ENCODE measurements at places on chromosomes 2 and 18.

- no peak for DNase-seq
These were observed 97.9 kb downstream of the USP40 start for GRCh38 chr2:233468741-233469110.

DNA sequence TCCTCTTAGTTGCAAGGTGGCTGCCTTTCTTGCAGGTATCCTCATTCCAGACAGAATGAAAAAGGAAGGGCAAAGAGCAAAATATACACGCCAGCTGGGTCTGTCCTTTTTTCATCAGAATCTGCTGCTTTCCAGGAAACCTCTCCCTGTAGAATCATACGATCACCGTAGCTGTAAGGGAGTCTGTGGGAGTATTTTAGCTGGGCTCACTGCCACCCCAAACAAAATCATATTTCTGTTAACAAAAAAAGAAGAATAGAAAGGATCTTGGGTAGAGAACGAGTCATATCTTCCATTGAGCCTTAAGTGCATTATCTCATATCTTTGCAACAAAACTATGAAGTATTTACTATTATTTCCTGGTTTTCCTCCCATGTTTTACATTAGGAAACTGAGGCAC lies 15.0 kb upstream of the TANC1 start:
- DNase-seq: no peak

DNA sequence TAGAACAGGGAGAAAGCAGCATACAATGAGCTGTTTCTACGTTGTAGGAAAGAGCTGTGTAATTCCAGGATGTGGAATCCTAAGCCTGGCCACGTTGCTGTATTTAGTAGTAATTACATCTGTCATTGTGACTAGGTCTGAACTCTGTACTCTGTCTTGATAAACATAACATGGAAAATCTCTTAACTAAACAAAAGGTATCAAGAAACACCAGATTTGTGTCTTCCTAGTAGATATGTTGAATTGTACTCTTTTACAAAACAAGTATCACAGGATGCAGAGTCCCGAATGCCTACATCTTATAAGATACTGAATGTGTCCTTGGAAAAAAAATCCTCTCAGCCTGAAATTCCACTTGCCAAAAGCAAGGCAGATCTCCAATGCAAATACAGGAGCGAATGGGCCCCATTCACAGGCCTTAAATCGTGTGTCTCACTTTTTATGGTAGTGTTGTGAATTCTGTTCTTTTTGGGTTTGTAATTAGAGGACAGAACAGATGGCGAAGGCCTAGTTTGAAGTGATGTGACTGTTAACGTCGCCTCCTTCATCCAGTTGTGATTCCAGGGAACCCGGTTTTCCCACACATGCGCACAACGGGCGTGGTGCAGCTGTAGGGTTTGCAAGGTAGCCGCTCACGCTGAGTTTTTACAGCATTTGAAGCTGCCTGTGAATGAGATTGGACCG lies 246.5 kb downstream of the GBX2 start:
- no peak for DNase-seq

DNA sequence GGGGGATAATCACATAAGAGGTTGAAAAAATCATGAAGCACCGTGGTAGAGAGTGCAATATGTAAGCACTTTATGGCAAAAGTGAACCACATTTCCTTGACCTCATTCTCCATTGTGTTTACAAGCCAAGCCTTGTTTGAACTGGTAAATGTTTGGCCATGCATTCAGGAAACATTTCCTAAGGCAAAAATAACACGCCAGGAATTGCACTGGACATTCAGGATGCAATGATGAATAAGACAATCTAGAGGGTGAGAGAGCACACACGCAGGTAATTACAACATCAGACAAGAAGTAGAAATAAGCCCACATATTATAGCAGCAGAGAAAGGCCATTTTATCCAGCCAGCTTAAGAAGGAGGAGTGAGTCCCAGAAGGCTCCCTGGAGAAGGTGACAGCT lies 218.0 kb upstream of the OSR1 start:
- no peak for DNase-seq

- DNase-seq: no peak
These were observed 38.5 kb downstream of the ANKRD12 start for GRCh38 chr18:9175115-9175514.

GRCh38 chr2:149167941-149168340 lies 129.4 kb downstream of the LYPD6B start:
- no peak for DNase-seq

DNA sequence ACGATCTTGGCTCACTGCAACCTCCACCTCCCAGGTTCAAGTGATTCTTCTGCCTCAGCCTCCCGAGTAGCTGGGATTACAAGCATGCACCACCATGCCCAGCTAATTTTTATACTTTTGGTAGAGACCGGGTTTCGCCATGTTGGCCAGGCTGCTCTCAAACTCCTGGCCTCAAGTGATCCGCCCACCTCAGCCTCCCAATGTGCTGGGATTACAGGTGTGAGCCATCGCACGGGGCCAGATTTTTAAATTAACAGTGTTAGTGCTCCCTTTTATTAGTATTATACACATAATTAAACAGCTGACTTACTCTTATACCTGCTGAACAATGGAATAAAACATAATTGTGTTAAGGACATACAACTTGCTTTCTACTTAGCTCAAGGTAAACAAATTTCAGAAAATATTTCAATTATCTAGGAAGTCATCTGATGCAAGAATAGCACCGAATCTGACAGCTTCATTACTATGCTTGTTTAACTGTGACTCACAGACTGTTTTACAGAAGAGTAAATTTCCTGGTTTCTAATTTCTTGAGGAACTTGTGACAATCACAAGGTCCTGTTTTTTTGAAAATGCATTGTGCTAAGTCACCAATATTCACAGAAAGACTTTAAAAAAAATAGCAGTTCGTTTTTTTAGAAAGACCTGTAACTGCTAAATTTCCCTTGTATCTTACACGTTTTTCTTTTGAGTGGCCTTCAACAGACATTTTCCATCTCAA lies 51.2 kb downstream of the SPIRE1 start:
- DNase-seq: no peak

DNA sequence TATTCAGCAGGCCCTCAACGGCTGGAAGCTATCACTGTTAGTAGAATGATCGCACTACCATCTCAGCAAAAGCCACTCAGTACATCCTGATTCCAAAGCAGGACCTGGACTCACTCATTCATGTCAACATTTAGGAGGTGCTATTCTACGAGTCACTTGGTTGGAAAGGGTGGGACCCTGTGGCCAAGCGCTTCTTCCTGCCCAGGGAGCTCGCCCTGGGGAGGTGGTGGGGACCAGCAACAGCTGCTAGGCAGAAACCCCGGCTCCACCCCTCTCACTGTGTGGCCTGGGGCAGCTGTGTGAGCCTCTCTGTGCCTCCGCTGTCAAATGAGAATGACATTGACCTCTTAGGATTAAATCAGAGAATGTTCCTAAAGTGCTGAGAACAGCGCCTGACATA lies 231.4 kb downstream of the EIPR1 start:
- DNase-seq: no peak

DNA sequence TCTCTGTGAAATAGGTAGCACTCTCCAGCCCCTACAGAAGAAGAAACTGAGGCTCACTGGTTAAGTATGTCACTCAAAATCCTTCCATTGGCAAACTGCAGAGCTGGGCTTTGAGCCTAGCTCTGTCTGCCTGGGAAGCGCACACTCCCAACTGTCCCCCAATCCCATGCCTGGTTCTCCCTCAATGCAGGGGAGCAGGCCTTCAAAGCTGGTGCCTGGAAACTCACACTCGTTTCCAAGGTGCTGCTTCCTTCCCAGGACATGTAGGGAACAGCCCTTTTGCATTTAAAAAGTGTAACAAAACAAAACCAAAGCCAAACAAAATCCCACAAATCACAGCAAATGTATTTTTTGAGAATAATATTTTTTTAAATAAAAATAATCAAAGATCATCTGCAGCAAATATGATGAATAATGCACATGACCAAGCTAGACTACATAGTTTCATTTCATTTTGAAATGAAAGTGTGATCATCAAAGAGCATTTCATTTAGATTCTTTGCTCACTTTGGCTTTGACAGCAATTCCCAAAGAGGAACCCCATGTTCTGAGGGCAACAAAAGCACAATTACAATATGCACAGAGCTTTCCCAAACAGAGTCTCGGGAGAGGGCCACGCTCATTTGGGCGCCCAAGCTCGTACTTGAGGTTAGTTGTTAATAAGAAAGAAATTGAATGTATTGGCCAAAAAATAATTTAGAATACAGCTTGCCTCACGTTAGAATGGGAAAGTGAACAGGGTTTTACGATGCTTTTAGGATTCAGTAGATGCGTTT lies 96.7 kb upstream of the ACKR3 start:
- DNase-seq: no peak

- DNase-seq: no peak
These were observed 10.7 kb upstream of the FAHD2A start for GRCh38 chr2:95391641-95392310.

- no peak for DNase-seq
These were observed 88.1 kb upstream of the KLF7 start for GRCh38 chr2:207253666-207254345.

DNA sequence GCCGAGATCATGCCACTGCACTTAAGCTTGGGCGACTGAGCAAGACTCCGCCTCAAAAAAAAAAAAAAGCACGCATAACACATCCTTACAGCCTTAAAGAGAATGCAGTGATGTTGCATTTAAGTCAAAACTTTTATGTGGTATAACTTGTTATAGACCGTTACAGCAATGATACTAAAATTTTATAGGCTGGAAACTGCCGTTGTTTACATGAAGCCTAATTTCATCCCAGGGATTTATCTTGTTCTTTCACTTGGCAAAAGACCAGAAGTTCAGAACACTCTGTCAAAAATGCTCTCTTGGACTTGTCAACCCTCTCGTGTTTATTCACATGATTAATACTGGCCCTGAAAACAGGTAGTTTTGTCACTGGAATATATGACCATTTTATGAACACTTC lies 7.4 kb downstream of the GNAL start:
- no peak for DNase-seq

- DNase-seq: no peak
These were observed 20.4 kb downstream of the VRK2 start for GRCh38 chr2:58067001-58067400.

DNA sequence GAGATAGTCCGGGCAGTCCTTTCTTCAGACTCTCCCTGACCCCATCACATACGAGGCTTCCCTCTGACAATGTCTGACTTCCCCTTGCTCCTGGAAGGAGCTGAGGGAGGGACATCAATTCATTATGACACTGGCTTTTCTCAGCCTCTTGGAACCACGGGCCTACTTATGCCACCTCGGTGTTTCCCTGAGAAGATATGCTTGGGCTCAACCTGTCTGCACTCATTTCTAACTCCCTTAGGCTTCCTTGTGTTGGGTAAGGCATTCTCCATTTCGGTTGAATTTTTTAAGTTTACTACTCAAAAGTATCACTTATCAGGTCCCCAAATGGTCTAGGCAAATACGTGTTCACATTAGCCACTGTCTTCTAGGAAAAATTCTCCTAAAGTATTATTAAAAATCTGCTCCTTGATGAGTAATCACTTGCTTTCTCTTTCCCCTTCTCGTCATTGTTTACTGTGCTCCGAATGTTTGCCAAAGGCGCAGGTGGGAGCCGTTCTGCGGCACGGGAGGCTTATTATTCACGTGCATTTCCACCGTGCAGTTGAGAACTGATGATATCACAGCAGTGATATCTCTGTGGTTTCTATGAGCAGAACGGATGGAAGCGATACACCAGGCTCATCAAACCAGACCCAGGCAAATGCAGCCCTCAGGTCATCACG lies 33.1 kb downstream of the ARL4C start:
- no peak for DNase-seq

- no peak for DNase-seq
These were observed 116.7 kb downstream of the CPS1 start for GRCh38 chr2:210673117-210673516.

DNA sequence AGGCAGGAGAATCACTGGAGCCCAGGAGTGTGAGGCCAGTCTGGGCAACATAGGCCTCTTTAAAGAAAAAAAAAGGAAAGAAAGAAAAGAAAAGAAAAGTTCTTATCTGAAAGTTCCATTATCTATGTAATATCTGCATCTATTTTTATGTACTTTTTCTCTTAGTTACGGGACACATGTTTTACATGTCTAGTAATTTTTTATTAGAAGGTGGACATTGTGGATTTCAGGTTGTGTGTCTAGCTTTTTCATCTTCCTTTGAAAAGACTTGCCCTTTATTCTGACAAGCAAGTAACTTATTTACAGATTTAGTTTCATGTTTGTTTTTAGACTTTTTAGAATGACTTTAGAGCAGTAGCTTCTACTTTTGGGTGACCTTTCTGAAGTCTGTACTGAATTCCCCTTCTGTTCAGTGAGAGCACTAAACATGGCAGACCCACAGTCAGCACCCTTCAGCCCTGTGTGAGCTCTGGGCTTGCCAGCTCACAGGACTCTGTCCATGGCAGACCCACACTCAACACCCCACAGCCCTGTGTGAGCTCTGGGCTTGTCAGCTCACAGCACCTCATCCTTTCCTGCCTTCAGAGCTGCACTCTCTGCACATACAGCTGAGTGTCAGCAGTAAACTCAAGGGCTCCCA lies 17.5 kb downstream of the TRAPPC12 start:
- DNase-seq: no peak

GRCh38 chr18:9685615-9685890 lies 22.5 kb upstream of the RAB31 start:
- DNase-seq: no peak

DNA sequence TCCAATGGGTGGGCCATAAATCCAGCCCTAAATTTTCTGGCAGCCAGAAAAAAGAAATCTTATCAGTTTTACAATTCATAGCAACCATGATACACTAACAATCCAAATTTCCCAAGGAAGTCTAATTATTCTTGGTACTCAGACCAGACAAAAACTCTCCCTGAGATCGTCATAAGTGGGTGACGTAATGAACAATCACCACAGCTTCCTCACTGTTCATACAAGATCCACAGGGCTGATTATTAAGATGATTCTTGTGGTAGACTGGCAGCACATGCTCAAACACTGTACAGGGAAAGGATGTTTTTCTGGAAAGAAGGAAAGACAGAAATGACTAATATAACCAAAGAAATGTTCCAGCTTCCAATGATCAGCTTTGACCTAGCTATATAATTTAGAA lies 178.3 kb upstream of the CRIM1 start:
- no peak for DNase-seq

GRCh38 chr2:20094955-20095354 lies 43.5 kb upstream of the LAPTM4A start:
- no peak for DNase-seq

GRCh38 chr2:173226899-173227698 lies 127.6 kb upstream of the CDCA7 start:
- DNase-seq: no peak

- DNase-seq: no peak
These were observed 20.6 kb upstream of the EXOC6B start for GRCh38 chr2:72846171-72847095.

- no peak for DNase-seq
These were observed 60.5 kb upstream of the LGALSL start for GRCh38 chr2:64393383-64394010.

- DNase-seq: no peak
These were observed 52.1 kb upstream of the LYPD6 start for GRCh38 chr2:149278161-149278871.

GRCh38 chr2:182724656-182725055 lies 8.6 kb downstream of the DNAJC10 start:
- DNase-seq: no peak

GRCh38 chr2:37375741-37376288 lies 31.4 kb downstream of the QPCT start:
- no peak for DNase-seq
